ENCODE measurements at places on chromosomes 5 and 9.

- DNase-seq: no peak
Measured at GRCh38 chr9:97478301-97478981, 23.0 kb upstream of the TMOD1 start.

GRCh38 chr5:34563931-34564709, 92.0 kb upstream of the RAI14 start:
- DNase-seq: no peak

DNA sequence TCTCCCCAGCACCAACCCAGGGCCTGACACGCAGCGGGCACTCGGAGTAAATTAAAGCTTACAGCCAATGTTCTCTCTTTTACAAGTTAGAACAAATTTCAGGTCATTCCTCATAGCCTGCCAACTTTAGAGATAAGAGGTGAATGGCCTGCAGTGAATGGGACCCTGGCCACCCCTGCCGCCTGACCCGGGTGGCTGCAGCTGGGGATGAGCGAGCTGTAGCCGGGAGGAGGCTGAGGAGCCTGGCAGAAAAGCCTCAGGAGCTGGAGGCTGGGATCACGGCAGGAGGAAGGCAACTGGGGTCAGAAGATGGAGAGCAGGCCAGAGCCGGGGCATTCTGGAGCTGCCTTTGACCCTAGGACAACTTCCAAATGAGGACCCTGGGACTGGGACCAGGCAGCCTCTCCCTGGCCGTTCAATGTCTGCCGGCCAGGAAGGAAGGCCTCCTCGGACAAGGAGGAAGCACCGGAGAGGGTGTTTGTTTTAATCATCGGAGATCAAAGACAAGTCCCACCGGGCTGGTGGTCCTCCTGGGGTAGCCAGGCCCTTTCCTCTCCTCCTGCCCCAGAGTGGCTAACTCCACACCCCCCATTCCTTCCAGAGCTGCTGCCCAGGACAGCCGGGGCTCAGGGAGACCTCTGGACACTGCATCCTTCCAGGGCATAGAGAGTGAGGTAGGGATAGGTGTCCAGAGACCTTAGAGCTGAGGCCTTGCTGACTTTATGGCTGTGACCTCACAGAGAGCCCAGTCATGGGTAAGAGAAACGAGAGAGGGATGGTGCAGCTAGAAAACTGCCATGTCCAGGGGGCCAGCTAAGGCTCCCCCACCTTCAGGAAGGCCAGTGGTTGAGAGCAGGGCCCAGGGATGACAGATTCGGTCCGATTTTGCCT, 87.3 kb upstream of the LMX1B start:
- DNase-seq: no peak

DNA sequence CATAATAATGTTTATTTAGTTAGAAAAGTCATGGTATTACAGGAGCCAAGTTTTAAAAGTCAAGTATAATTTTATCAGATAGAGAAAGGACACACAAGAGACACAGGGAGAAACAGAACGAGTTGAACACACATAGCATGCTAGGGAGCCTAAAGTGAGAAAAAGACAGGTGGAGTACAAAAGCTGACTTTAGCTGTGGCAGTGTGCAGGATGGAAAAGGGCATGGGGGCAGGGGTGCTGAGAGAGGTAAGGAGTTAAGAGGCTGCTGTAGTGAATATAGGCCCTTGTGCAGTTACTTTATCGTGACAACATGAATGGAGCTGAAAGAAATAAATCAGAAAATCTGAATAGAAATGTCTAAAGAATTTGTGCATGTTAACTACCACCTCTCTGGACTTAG, 18.0 kb downstream of the HMGCS1 start:
- DNase-seq: no peak

All from astrocyte of the cerebellum (primary cell).